Right forelimb (tissue), 1 donor: ENCODE measurements at places on chromosomes 6 and 20.

DNA sequence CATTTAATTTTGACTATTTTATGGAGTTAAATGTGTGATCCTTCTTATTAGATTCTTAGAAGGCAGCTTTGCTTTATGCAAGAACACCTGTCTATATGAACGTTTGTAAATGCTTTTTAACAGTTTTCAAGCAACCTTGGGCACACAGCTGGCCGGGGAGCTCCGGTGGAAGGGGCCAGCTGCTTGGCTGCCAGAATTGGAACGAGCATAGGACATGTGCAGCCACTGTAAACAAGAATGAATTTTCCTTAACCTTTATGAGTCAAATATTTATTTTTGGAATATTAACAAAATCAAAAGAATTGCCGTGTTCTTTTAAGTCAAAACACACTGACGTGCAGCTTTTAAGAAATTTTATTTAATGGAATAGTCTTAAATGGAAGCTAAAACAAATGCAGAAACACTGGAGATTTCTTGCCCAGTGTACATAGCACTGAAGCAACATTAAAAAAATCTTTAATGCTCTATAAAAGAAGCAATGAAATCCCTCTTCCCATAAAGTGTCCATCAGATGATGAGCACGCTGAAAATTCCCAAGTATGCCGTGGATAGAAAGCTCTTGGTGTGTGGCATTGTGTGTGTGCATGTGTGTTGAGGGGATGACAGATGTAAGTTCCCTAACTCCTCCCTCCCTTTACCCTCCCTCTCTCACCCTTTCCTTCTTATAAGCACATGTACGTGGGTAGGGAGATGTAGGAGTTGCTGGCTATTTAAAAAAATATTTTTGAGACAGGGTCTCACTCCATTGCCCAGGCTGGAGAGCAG, 208.9 kb upstream of the EXOC2 start:
- DNase-seq = no peak

DNA sequence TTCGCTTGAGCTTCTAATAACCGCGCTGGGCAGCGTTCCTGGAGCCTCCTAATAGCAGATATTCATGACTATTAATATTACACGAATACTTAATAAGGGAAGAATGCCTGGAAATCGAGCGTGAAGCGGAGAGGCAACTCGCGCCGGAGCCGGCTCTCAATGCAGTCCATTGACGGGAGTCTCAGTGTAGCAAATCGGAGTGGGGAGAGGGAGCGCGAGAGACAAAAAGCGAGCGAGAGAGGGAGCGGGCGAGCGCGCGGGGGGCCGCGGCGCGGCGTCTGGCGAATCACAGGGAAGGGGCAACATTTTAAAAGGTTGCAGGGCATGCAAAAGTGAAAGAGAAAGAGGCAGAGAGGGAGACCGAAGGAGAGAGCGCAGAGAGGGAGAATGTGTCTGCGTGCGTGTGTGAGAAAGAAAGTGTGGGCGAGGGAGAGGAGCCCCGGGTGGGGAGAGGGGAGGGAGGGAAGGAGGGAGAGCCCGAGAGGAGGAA, 2.9 kb downstream of the TFAP2A start:
- DNase-seq = no peak

DNA sequence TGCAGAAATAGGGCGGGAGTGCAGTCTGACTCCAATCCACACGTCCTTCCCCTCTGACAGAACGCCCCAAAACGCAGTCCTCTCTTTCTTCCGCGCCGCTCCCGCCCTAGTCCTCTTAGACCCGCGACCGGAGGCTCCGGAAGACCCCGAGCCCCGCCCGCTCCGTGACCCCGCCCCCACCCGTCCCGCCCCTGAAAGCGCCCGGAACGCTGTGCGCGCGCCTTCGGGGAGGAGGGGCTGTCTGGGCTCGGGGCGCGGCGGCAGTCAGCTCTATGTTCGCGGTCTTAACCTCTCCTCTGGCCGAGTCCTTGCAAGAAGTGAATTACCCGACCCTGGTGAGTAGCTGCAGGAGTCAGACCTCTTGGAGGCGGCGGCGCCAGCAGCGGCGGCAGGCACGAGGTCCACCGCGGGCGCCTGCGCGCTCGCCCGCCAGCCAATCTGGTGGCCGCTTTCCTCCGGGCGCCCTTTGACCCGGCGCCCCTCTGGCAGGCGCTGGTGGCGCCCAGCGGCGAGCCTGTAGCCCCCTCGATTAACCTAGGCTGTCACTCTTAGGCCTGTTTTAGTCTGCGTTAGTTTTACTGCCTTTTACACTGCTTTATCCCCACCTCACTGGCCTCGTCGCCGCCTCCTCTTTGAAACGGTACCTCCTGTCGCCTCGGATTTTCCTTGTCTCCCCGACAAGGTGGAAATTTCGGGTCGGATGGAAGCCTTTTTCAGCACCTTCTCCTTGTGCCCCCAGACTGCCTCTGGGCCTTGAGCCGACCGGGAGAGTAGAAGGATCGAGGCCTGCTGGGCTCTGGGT, at the start of gene MANEA:
TSS of gene MANEA (plus strand) at position 232 of the 802 bp plus-strand sequence. CDS start 8,905 bp downstream, outside the sequence.
- peak; percentile 94 for DNase-seq

DNA sequence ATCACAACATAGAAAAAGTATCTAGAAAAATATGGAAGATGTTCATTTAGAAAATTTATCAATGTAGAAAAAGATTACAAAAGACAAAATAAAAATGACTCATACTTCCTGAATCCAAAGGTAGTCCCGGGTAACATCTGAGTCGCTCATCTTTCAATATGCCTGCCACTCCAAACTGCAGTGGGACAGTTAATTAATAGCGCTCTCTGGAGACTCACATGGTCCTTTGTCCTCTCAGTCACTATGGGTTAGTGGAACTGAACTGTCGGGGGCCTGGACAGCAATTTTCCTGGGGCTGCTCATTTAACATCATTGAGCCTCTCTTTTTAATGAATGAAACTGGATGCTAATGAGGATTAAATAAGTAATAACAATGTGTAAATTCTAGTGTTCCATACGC, 103.4 kb downstream of the MAP3K4 start:
- DNase-seq = no peak

DNA sequence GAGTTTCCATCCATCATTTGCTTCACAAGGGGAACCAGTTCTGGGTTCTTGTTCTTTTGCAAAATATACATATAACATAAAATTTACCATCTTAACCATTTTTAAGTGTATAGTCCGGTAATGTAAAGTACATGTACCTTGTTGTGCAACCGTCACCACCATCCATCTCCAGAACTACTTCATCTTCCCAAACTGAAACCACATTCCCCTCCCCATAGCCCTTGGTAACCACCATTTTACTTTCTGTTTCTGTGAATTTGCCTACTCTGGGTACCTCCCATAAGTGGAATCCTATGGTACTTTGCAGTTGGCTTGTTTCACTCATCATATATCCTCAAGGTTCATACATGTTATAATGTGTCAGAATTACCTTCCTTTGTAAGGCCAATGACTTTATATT, 70.3 kb upstream of the DSP start:
- no peak for DNase-seq
